ENCODE measurements at places on chromosomes 5 and 9. TPM values are rescaled to one million over a fixed set of nuclear protein-coding genes. Genes with fewer than 3 reads are reported as not detected.

- H3K4me3 ChIP-seq = no peak overlapping the region
- no peaks in the 10 kb centered on the region for H3K4me1 ChIP-seq
- no peaks in the 10 kb centered on the region for H3K27me3 ChIP-seq
- no peak for DNase-seq
- H3K36me3 ChIP-seq = no peaks in the 10 kb centered on the region
- no peak overlapping the region for H3K27ac ChIP-seq
Observed at GRCh38 chr9:95434116-95435073, 82.4 kb downstream of the PTCH1 start.

P4HA2 gene
- 31.3 TPM for total RNA-seq

SPATA31D4 gene
- total RNA-seq = not detected

GRCh38 chr5:23026252-23027170, 173.4 kb upstream of the CDH12 start:
- DNase-seq = no peak
- no peaks in the 10 kb centered on the region for H3K27me3 ChIP-seq
- H3K4me1 ChIP-seq = no peaks in the 10 kb centered on the region
- H3K27ac ChIP-seq = no peak overlapping the region

C1QTNF3 gene
- 12.3 TPM for total RNA-seq

DNA sequence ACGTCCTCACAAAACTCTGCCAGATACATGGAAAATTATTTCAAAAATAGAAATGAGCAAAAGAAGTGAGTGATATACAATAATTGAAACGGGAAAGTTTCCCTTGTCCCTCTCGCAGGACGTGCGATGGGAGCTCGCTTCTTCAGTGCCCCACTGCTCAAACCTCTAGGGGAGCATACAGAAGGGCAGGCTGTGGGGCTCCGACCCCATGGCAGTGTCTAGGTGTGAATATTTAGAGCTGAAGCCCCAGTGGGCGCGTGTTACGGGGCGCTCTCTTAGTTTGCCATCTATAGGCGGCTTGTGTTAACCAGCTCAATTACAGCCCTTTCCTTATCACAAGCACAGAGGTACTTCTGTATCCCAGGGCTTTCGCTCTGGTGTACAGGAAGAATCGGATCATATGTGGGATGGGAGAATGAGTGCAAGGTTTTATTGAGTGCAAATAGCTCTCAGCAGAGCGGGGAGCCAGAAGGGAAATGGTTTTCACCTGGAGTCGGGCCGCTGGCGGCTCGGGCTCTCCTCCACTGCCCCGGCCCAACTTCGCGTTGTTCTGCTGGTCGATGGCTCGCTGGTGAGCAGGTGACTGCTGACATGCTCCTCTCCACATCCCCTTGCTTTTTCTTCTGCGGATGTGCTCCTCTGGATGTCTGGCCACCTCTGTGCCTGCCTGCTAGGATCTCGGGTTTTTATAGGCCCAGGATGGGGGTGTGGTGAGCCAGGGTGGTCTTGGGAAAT, 334.0 kb upstream of the PTPRD start:
- no peak overlapping the region for H3K4me3 ChIP-seq
- no peaks in the 10 kb centered on the region for H3K36me3 ChIP-seq
- no peaks in the 10 kb centered on the region for H3K4me1 ChIP-seq
- no peak overlapping the region for H3K27ac ChIP-seq
- H3K27me3 ChIP-seq = no peaks in the 10 kb centered on the region
- DNase-seq = no peak

- DNase-seq = no peak
- H3K4me1 ChIP-seq = peaks cover 11% of the 10 kb centered on the region
- no peak overlapping the region for H3K27ac ChIP-seq
Observed at GRCh38 chr9:130328349-130328801, 62.8 kb downstream of the HMCN2 start.

DNA sequence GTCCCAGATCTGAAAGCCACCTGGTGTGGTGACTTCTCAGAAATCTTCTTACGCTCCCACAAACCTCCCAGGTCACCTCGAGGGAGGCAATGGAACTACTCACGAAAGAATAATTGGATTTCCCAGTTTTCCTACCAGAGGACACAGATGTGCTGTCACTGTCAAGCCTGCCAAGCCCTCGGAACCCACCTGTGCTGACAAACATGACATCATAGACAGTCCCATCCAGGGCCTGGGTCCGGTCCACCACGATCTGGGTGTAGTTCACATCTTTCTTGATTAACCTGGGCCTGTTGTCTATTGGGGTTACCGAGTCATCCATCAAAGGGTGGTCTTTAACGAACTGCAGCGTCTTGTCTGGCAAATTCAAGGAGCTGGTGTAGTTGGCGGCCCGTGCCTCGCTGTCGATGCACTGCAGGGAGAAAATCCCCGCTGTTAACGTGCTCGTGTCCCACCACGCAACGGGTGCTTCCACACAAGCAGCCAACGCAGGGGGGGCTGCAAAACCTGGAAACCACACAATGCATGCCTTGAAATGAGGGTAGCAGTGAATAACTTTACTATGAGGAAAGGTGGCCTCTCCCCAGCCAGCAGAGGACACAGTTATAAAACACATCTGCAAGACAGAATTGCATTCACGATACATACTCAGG, 69.0 kb downstream of the SECISBP2 start:
- H3K27me3 ChIP-seq = no peaks in the 10 kb centered on the region
- no peak for DNase-seq
- peaks cover 34% of the 10 kb centered on the region for H3K4me1 ChIP-seq
- no peak overlapping the region for H3K4me3 ChIP-seq

DNA sequence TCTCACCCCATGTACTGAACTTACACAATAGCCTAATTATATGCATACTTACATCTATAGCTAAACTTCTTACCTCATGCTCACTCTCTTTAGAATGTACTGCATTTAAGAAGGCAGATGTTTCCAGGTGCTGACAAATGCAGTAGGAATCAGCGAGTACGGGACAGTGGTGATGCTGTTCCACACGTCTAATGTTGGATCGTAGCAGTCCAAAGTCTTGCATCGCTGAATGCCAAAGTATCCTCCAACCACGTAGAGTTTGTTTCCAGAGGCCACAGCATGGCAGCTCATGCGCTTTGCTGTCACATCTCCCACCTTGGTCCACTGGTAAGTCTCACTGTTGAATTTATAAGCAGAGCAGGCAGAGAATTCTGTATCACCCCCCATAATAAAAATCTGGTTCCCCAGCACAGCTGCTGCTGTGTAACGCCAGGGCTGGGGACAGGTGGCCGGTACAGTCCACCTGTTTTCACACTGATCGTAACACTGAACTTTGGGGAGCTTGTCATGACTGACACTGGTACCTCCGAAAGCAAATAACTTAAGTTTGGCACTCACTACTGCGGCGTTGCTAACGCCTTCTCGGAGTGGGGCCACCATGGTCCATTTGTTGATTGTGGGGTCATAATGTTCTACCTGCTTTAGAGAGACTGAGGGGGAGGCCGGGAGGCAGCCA, 5.8 kb downstream of the ENC1 start:
- peaks cover 8% of the 10 kb centered on the region for H3K4me1 ChIP-seq
- no peak for DNase-seq
- no peaks in the 10 kb centered on the region for H3K36me3 ChIP-seq
- H3K27ac ChIP-seq = no peak overlapping the region

TMEM215 gene
- not detected for total RNA-seq

- DNase-seq = no peak
Observed at GRCh38 chr5:62592558-62592957, 13.9 kb downstream of the LRRC70 start.

REEP5 gene
- total RNA-seq = 169 TPM

GRCh38 chr5:173515526-173515925, 100.9 kb downstream of the BOD1 start:
- no peaks in the 10 kb centered on the region for H3K4me1 ChIP-seq
- H3K27me3 ChIP-seq = no peaks in the 10 kb centered on the region
- DNase-seq = no peak
- no peak overlapping the region for H3K27ac ChIP-seq
- H3K36me3 ChIP-seq = no peaks in the 10 kb centered on the region

DNA sequence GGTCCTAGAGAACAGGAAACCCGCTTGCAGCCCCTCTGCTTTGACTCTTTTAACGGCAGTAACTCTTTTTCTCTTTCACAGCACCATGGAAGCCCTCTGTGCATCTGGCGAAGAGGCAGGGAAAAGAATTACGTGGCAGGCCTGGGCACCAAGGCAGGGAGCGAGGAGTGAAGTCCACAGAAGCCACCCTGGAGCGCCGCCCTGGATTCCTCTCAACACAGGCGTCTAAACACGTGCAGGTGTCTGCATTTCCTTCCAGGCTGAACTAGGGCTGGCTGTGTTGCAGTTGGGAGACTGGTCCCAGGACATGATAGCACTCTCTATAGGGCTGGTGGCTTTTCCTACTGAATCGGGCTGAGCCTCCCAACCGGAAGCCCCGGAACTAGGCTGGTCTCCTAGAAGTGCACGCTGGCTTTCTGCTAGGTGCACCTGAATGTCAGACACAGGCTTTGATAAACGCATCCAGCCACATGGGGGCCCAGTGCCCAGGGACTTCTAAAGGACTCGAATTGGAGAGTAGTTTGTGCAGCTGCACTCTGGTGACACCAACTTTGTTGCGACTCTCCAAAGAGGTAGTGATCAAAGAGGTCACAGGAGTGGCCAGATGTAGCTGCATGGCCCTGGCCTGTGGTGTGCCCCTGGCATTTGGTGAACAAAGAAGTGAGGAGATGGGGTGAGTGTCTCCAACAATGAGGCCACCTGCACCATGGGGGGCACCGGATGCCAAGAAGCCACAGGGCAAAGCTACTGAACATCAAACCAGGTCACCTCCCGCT, 54.5 kb downstream of the AK8 start:
- no peaks in the 10 kb centered on the region for H3K4me1 ChIP-seq
- DNase-seq = no peak

DNA sequence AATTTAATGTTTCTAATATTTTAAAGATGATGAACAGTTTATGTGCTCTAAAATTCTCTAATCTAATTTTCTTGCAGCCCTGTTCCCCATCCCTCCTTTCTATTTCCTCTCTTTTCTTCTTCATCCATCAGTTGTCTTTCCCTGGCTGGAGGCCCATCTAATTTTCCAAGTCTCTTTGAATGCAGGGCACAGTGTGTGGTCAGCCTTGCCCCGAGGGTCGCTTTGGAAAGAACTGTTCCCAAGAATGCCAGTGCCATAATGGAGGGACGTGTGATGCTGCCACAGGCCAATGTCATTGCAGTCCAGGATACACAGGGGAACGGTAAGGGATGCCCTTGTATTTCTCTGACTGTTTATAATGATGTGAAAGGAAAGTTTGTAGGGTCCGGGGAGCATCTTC, 111.8 kb downstream of the MEGF10 start:
- no peak for DNase-seq
- no peaks in the 10 kb centered on the region for H3K36me3 ChIP-seq
- no peak overlapping the region for H3K4me3 ChIP-seq
- no peaks in the 10 kb centered on the region for H3K27me3 ChIP-seq

IFNB1 gene
- total RNA-seq = not detected

GRCh38 chr5:173736923-173737412, 120.5 kb upstream of the BOD1 start:
- no peak overlapping the region for H3K27ac ChIP-seq
- H3K4me1 ChIP-seq = peaks cover 7% of the 10 kb centered on the region
- H3K4me3 ChIP-seq = no peak overlapping the region
- no peaks in the 10 kb centered on the region for H3K36me3 ChIP-seq
- DNase-seq = peak; percentile 57
- H3K27me3 ChIP-seq = no peaks in the 10 kb centered on the region

DNA sequence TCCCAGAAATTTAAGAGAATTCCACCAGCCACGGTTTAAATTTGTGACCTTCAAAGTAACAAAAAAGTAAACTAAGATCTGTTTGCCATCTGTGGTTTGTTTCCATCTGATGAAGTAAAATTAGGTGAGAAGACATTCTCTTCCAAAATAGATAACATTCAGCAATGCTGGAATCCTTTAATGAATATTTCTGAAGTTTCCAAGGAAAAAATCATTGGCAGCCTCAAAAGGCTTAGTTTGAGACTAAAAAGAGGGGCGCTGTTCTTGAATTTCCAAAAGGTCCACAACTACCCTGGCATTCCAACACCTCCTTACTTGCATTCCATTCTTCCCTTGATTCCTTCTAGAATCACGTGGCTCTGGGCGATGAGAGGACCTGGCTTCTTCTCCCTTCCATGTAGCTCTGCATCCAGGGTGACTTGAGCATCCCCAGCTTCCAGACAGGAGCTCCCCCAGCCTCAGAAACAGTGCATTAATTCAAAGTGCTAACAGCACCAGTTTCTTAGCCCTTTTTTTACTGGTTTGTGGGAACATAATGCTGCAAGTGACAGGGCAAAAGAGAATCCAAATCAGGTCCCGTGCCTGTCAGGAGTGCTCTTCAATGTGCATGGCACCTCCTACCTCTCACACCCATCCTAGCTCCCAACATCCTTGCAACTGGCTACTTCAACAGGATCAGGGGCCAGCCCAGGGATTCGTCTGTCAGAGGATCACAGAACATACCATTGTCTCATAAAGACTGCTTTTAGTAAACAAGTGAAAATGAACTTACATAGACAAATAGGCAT, 191.5 kb upstream of the S1PR3 start:
- no peaks in the 10 kb centered on the region for H3K27me3 ChIP-seq
- no peaks in the 10 kb centered on the region for H3K36me3 ChIP-seq
- no peaks in the 10 kb centered on the region for H3K4me1 ChIP-seq
- no peak for DNase-seq
- no peak overlapping the region for H3K27ac ChIP-seq

DNA sequence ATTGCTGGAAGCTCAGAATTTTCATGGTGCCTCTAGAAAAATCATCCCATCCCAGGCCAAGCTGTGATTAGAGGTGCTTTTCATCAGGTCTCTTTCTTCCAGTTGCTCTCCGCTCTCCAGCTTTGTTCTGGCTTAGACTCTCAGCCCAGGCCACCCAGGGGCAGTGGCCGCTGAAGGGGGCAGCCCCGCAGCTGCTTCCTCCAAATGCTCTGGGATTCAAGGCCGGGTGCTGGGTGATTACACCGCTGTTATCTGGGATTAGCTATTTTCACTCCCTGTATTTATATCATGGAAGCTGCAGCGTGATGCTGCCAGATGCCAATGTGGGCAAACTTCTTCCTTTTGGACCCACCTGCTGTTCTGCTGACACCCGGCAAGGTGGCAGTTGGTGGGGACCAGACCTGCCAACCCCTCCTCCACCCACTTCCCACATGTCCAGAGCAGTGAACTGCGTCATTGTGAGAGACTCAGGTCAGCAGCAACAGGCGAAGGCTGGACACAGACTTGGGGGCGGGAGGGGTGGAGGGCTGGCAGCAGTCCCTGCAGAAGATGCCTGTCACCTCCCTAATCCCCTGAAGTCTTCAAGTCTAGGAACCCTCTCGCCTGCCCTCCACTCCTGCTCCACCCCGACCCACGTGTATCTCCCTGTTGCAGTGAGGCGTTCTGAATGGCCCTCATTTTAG, 33.9 kb upstream of the NKX2-5 start:
- H3K4me3 ChIP-seq = no peak overlapping the region
- no peaks in the 10 kb centered on the region for H3K4me1 ChIP-seq
- H3K27ac ChIP-seq = no peak overlapping the region
- no peaks in the 10 kb centered on the region for H3K36me3 ChIP-seq

- H3K4me3 ChIP-seq = no peak overlapping the region
- peaks cover 4% of the 10 kb centered on the region for H3K4me1 ChIP-seq
- peak overlapping the region; percentile 61 for H3K27ac ChIP-seq
- no peaks in the 10 kb centered on the region for H3K36me3 ChIP-seq
Observed at GRCh38 chr5:50606179-50606578, 60.3 kb upstream of the PARP8 start.

GRCh38 chr9:31071606-31072286, 1312.7 kb upstream of the ACO1 start:
- no peak overlapping the region for H3K4me3 ChIP-seq
- no peak overlapping the region for H3K27ac ChIP-seq
- H3K36me3 ChIP-seq = no peaks in the 10 kb centered on the region
- no peak for DNase-seq

FBN2 gene
- total RNA-seq = 1.9 TPM

GRCh38 chr9:116594547-116594946, 92.6 kb upstream of the TRIM32 start:
- no peak overlapping the region for H3K4me3 ChIP-seq
- H3K27ac ChIP-seq = no peak overlapping the region
- no peak for DNase-seq
- no peaks in the 10 kb centered on the region for H3K27me3 ChIP-seq

FGF1 gene
- 1.3 TPM for total RNA-seq

All from thyroid gland (tissue), 4 donors.